Hepatocyte (in vitro differentiated cells): ENCODE measurements at places on chromosomes 16 and 17.

DNA sequence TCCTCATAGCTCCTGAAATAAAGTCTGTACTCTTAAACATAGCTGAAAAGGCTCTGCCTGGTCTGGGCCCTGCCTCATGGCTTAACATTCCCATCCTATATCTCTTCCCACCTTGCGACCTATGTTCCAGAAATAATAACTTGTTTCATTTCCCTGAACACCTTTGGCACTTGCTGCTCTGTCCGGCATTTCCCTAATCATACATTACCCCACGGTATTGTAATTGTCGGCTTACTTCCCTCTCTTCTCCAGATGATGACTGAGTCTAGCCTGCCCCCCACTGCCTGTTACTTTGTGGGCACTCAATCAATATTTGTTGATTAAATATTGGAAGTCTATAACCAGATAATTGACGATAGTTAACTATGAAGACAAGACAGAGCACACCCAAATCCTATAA, 23.3 kb upstream of the SUPT4H1 start:
- no peak for DNase-seq

DNA sequence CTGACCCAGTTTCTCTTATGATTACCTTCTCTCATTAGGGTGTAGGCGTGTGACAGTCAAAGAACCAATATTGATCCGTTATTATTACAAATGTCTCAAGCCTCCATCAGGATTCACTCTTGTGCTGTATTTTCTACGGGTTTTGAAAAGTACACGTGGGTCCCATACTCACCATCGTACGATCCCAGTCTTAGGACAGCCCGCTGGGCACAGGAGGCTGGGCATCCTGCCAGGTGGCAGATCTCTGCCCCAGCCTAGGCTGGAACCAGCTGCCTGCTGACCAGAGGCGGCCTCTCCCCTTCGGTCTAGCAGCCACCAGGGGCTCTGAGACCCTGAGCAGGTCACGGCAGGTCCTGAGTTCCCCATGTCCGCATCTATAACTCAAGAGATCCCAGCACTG, 2.0 kb upstream of the METRNL start:
- no peak for DNase-seq

- DNase-seq = no peak
Observed at GRCh38 chr16:66706506-66706880, 9.9 kb upstream of the CMTM4 start.

DNA sequence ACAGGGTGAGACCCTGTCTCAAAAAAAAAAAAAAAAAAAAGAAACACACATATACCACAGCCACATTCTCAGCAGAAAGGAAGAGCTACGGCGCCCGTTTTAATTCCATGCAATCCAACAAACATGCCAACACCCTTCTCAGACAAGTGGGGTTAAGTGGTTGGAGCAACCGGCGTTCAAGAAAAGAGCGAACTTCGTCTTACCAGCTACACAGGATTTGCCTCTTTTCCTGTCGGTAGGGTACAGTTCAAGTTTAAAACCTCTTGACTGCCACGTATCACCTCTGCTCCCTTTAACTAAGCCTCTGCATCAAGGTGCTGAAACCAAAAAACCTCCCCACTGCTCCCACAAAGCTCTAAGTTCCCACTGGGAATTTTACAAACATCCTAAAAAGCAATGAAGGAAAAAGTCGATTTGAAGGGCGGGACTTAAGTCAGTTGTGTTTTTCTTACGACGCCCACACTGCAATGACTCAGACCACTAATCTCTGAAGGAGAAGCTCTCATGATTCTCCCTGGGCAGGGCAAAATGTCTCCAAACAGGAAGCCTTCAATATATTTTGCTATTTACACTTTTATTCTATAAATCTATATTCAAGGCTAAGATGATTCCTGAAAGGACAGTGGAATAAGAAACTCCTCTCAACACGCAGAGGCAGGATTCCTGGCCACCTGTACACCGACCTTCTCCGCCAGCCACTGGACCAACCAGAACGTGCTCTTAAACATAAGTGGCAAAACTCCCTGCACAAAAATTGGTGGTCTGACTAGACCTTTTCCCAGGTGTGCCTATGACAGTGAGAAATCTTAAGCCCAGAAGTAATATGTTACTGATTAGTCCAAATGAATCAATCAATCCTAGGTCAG, 18.8 kb downstream of the SRP68 start:
- DNase-seq = peak; percentile 44

DNA sequence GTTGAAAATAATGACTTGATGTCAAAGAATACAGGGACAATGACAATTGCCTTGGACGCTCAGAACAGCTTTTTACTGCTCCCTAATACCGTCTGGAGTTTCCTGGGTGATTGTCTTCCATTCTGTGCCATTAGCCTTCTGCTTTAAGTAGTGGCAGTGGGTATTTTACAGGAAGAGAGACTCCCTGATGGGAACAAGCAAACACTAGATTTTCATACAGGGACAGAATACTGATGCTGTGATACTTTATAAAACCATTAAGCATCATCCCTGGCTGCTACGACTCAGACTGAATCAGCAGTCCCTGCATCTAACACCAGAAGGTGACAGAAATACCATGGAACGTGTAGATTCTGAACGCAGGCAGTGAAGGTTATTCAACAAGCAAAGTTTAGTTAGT, 635.4 kb upstream of the GOT2 start:
- no peak for DNase-seq

- DNase-seq = no peak
Observed at GRCh38 chr17:19542247-19542646, 8.6 kb downstream of the SLC47A1 start.

DNA sequence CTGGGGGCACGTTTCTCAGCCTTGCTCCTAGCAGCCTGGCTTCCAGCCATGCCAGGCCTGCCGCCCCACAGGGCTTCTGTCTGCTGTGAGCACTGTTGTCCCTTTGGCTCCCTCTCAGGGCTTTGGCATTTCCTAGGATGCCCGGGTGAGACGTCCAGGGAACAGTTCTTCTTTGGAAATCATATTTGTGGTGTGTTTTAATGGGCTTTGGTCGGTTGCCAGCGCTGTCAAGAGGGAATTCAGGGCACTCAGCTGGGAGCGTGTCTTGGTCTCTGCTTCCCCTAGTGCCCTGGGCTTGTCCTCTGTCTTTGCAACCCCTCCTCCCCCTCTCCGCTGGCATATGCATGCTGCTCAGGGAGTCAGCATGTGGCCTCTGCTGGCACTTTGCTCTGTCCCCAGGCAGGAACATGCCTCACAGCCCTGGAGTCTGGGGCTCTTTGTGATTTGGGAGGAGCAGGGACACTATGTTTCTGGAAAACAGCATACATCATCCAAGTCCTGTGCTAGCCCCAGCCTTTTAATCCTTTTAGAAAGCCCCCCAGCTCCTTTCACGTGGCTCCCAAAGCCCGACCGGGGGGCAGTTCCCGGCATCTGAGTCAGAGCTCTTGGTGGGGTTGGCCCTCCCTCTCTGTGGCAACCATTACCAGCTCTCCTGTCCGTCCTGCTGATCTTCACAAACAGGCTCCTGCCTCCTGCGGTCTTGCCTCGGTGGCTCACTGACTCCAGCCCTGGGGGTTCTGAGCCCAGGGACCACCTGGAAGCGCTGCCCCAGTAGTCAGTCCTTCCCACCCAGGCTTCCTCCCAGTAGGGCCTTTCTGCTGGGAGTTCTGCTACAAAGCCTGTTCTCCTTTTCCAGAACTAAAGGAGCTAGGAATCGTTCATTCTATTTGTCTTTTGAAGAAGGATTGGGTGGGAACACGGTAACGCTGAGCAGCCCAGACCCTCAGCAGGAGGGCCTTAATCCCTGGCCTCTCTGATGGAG, 26.7 kb downstream of the SAP30BP start:
- peak; percentile 57 for DNase-seq

GRCh38 chr16:58444265-58444664, 52.0 kb downstream of the GINS3 start:
- no peak for DNase-seq

DNA sequence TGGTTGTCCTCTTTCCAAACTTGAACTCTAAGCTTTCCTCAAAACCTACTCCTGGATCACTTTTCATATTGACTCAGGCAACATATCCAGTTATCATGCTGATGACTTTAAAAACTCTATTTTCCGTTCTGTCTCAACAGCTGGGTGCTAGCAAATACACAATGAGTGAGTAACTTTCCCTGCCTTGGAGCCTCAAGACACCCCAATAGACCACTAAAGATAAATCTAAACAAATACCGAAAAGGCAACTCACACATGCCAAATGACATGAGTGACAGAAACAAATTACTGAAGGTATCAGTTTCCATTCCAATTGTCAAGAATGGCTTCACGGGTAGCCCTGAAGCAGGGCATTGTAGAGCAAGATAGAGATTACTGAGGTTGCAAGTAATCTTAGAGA, 15.7 kb upstream of the TMEM101 start:
- no peak for DNase-seq

DNA sequence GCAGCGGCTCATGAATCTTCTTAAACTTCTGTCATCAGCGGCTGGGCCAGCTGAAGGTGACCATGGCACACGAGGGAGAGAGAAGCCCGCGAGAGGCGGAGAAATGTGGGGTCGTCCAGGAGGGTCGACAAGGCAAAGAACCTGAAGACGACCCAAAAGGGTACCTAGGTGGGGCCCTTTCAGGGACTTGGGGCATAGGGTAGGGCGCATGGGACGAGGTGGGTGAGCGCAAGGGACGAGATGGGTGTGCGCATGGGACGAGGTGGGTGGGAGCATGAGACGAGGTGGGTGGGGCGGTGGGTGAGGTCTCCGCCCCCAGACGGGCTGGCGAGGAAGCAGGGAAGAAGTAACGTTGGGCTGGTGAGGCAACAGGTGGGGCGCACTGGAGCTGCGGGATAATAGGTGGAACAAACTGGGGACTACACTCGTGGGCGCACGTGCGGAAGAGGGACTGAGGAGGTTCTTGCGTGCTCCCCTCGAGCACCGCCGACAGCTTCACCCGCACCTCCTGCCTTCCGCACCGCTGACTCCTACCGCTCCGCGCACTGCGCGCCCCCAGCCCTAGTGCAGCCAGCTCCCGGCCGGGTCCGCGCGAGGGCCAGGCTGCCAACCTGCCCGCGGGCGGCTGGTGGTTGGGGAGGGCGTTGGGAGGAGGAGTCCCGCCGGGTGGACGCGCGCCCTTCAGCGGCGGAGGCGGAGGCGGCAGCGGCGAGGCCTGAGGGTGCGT, 23.2 kb upstream of the CRYM start:
- DNase-seq = peak; percentile 85

DNA sequence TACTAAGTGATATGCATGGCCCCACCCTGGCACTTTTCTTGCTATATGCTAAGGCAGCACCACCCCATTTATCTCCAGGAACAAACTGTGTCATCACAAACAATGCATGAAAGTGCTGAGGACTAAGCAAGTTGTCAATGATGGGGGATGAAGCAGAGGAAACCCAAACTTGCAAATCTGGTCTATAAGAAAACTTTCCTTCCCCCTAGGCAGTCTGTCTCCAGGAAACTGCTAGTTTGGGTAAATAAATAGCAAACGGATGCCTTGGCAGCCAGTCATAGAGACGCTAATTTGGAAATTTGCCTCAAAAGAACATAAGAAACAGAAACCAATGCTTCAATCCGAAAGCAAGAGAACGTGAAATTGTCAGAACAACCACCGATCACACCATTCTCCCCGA, 5.6 kb upstream of the HSBP1 start:
- DNase-seq = peak; percentile 26

- DNase-seq = peak; percentile 32
Observed at GRCh38 chr16:81686391-81687130, 92.5 kb upstream of the PLCG2 start.

DNA sequence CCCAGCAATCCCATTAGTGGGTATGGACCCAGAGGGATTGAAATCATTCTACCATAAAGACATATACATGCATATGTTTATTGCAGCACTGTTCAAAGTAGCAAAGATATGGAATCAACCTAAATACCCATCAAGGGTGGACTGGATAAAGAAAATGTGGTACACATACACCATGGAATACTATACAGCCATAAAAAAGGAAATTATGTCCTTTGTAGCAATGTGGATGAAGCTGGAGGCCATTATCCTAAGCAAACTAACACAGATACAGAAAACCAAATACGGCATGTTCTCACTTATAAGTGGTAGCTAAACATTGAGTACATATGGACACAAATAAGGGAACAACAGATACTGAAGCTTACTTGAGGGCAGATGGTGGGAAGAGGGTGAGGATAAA, 2.4 kb downstream of the KRTAP2-3 start:
- DNase-seq = no peak

GRCh38 chr16:88602091-88602490, 31.9 kb downstream of the ZC3H18 start:
- DNase-seq = no peak

GRCh38 chr17:38554430-38555350, 51.1 kb downstream of the SRCIN1 start:
- DNase-seq = no peak

DNA sequence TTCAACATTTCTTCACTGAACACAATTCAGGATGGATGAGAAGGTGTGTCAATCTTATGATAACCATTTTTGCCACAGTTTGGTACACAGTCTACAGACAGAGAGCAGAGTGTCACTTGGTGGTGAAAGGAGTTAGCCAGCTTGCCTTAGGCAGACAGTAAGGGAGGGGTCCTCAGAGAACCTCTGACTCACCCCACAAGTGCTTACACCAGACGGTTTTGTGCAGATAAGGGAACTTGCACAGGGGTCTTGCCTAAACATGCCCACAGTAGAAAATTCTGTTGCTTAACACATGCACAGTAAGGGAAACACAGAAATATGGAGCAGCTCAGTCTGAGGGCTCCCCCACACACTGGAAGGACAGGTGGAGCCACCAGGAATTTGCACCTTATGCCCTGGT, 204.5 kb upstream of the CDH8 start:
- DNase-seq = no peak

- no peak for DNase-seq
Observed at GRCh38 chr17:82154881-82155331, 56.9 kb upstream of the FASN start.

DNA sequence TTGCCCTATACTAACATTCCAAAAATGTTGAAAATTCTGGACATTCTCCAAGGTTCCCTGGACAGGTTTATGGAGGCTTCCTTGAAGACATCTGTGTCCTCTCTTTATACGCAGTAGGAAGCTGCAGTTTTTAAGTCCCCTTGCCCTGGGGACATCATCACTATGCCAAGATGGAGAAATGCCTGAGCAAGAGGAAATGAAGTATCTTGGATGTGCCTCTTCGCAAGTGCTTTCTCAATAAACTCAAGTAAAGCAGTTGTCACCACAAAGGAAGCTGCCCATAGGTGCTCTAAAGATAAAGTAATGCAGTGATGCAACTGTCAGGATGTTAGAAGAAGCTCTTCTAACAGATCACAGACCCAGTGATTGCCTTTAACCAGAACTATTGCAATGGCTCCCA, 71.0 kb downstream of the CDYL2 start:
- no peak for DNase-seq
